ENCODE measurements at places on chromosomes 7 and 10. TPM values are rescaled to one million over a fixed set of nuclear protein-coding genes. Genes with fewer than 3 reads are reported as not detected.
A peak's percentile ranks its signal among the peaks of the same experiment; 100 is the strongest.

KLF14 gene
- 0.42 TPM for total RNA-seq

SLC26A5 gene
- 0.42 TPM for total RNA-seq

CPN1 gene
- total RNA-seq = not detected

CALML3 gene
- 296 TPM for total RNA-seq

- H3K4me3 ChIP-seq = no peak overlapping the region
- peaks cover 8% of the 10 kb centered on the region for H3K4me1 ChIP-seq
- no peaks in the 10 kb centered on the region for H3K36me3 ChIP-seq
- DNase-seq = peak; percentile 26
- H3K27me3 ChIP-seq = no peaks in the 10 kb centered on the region
Measured at GRCh38 chr7:140649556-140650205, 9.1 kb upstream of the DENND2A start.

GRCh38 chr10:10552948-10553347, 464.7 kb upstream of the CELF2 start:
- no peaks in the 10 kb centered on the region for H3K4me1 ChIP-seq
- DNase-seq = no peak
- no peaks in the 10 kb centered on the region for H3K36me3 ChIP-seq
- no peaks in the 10 kb centered on the region for H3K27me3 ChIP-seq

DNA sequence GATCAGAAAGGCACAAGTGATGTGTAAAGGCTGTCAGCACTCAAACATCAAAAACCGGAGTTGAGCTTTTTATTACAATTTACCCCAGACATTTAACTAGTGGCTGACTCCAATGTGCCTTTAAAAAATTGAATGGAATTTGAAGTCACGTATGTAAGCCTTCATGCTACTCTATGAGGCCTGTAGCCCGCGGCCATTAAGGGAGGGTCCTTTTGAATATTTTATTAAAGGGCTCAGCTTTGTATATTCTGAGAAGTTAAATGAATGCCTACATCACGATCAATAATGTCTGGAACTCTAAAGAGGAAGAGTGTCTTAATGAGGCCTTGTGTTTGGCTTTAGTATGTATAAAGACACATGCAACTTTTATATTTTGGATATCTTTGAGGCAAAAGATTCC, 916.6 kb upstream of the CELF2 start:
- no peak for DNase-seq
- H3K27ac ChIP-seq = no peak overlapping the region
- H3K4me3 ChIP-seq = no peak overlapping the region

DNA sequence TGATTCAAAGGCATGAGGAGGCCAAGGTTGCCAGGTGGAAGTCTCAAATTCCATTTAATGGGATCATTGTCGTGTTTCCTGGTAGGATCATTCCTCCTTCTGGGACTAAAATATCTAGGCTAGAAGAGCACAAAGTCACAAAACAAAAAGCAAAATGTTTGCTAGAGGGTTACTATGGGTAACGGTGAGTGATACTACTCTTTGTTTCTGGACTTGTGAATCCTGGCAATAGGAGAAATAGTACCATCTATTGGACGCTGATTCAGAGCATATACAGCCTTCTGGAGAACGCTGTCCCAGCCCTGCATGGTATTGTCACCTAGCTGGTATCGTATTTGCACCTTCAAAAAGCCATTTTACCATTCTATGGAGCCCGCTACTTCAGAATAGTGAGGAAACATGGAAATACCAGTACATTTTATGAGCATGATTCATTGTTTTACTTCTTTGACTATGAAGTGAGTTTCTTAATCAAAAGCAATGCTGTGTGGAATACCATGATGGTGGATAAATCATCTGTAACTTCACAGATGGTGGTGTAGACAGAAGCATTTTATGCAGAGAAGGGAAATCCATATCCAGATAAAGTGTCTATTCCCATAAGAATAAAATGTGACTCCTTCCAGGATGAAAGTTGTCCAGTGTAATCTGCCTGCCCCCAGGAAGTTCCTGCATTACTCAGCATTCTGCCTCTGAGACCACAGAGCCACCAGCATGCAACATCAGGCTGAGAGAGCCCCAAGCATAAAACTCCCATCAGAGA, 361.0 kb downstream of the ETV1 start:
- H3K27ac ChIP-seq = no peak overlapping the region
- DNase-seq = no peak
- no peak overlapping the region for H3K4me3 ChIP-seq
- no peaks in the 10 kb centered on the region for H3K36me3 ChIP-seq
- no peaks in the 10 kb centered on the region for H3K4me1 ChIP-seq
- H3K27me3 ChIP-seq = no peaks in the 10 kb centered on the region

- peak overlapping the region; percentile 38 for H3K27ac ChIP-seq
- H3K4me3 ChIP-seq = no peak overlapping the region
- no peaks in the 10 kb centered on the region for H3K36me3 ChIP-seq
- no peak for DNase-seq
- H3K4me1 ChIP-seq = peaks cover 44% of the 10 kb centered on the region
- H3K27me3 ChIP-seq = peaks cover 4% of the 10 kb centered on the region
Measured at GRCh38 chr7:90111-91063, 102.0 kb upstream of the FAM20C start.

- no peak overlapping the region for H3K27ac ChIP-seq
- H3K36me3 ChIP-seq = peaks cover 8% of the 10 kb centered on the region
- no peak overlapping the region for H3K4me3 ChIP-seq
- no peaks in the 10 kb centered on the region for H3K4me1 ChIP-seq
- DNase-seq = no peak
Measured at GRCh38 chr7:117751775-117752174, 121.5 kb downstream of the CTTNBP2 start.

DNA sequence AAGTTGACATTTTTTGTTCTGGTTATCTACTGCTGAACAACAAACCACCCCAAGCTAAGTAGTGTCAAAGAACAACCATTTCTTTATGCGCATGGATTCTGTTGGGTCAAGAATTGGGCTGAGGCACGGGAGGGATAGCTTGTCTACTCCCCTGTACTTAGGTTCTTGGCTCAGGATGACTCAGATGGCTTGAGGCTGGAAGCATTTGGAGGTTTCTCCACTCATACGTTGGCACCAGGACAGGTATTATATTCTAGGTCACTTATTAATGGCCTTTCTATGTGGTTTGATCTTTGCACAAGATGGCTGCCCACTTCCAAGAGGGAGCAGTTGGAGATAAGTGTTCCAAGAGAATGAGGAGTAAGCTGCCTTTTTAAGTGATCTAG, 11.8 kb upstream of the TFAM start:
- H3K27me3 ChIP-seq = no peaks in the 10 kb centered on the region
- H3K4me3 ChIP-seq = no peak overlapping the region
- DNase-seq = no peak
- H3K27ac ChIP-seq = no peak overlapping the region
- H3K4me1 ChIP-seq = no peaks in the 10 kb centered on the region

GRCh38 chr7:12210179-12211053, 678 bp upstream of the TMEM106B start:
- peaks cover 23% of the 10 kb centered on the region for H3K4me1 ChIP-seq
- peak overlapping the region; percentile 94 for H3K4me3 ChIP-seq
- peak overlapping the region; percentile 94 for H3K27ac ChIP-seq
- no peaks in the 10 kb centered on the region for H3K27me3 ChIP-seq
- no peaks in the 10 kb centered on the region for H3K36me3 ChIP-seq

DNA sequence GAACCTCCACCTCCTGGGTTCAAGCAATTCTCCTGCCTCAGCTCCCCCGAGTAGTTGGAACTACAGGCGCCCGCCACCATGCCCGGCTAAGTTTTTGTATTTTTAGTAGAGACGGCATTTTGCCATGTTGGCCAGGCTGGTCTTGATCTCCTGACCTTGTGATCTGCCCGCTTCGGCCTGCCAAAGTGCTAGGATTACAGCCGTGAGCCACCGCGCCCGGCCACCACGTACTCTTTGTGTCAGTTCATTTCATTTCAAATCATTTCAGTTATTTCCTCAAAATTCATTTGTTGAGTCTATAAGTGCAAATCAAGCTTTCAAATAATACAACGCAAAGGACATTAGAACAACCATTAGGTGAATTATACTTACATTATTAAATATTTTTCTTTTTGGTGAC, 943.8 kb downstream of the TYW1 start:
- no peak overlapping the region for H3K27ac ChIP-seq
- no peak overlapping the region for H3K4me3 ChIP-seq
- no peaks in the 10 kb centered on the region for H3K27me3 ChIP-seq
- peaks cover 11% of the 10 kb centered on the region for H3K4me1 ChIP-seq

GRCh38 chr7:103119791-103120291, 29.1 kb downstream of the NAPEPLD start:
- H3K4me3 ChIP-seq = no peak overlapping the region
- DNase-seq = no peak
- no peaks in the 10 kb centered on the region for H3K4me1 ChIP-seq
- H3K36me3 ChIP-seq = peaks cover 11% of the 10 kb centered on the region
- no peaks in the 10 kb centered on the region for H3K27me3 ChIP-seq

DNA sequence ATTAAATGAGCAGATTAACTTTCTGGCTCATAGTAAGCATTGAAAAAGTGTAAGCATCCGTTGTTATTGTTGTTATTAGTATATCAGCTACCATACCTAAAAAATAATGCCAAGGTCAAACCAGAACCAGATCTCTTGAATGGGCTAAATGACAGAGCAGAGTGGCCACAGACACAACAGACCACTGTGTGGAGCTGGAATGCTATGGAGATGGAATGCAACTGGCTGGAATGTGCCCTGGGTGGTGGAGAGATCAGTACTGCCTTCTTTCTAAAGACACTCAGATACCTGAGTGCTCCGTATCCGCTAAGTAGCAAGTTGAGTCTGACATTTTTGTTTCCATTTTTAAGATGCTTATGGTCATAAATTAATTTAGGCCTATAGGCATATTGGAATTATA, 20.5 kb upstream of the DNAJB12 start:
- peaks cover 20% of the 10 kb centered on the region for H3K36me3 ChIP-seq
- H3K27ac ChIP-seq = no peak overlapping the region
- H3K4me3 ChIP-seq = no peak overlapping the region
- no peaks in the 10 kb centered on the region for H3K4me1 ChIP-seq

GRCh38 chr7:11767148-11767547, 64.8 kb downstream of the THSD7A start:
- no peak for DNase-seq
- no peaks in the 10 kb centered on the region for H3K27me3 ChIP-seq
- H3K36me3 ChIP-seq = no peaks in the 10 kb centered on the region
- no peak overlapping the region for H3K4me3 ChIP-seq

DNA sequence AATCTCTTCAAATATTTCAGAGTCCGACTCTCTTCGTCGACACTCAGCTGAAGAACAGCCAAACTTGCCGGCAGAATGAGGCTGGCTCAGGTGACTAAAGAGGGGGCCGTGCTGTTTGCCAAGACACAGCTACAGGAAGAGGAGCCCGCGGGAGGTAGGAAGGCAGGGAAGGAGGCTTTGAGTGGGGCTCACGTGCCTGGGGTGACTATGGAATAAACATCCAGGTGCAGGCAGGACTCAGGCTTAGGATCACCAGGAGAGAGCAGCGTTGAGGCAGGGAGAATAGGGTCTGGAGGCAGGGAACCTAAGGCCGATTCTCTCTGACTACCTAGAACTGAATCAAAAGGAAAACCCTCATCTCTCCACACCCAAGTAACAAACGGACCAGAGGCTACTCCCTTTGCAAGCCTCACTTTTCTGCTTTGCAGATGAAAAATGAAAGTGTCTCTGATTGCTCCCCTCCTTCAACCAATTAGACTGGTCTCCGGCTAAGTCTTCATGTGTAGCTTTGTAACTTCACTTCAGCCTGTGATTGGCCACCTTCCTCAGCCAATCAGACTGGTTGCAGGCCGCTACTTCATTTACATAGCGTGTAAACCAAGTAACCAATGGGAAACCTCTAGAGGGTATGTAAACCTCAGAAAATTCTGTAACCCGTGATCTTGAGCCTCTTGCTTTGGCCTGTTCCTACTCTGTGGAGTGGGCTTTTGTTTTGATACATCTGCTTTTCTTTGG, 19.7 kb upstream of the BNIP3 start:
- no peak overlapping the region for H3K4me3 ChIP-seq
- no peaks in the 10 kb centered on the region for H3K27me3 ChIP-seq
- H3K36me3 ChIP-seq = no peaks in the 10 kb centered on the region
- H3K4me1 ChIP-seq = peaks cover 22% of the 10 kb centered on the region
- DNase-seq = no peak
- H3K27ac ChIP-seq = no peak overlapping the region

GRCh38 chr7:85183296-85183695, 3.6 kb downstream of the SEMA3D start:
- H3K4me1 ChIP-seq = peaks cover 24% of the 10 kb centered on the region
- H3K27me3 ChIP-seq = peaks cover 21% of the 10 kb centered on the region
- H3K27ac ChIP-seq = no peak overlapping the region
- H3K4me3 ChIP-seq = no peak overlapping the region

DNA sequence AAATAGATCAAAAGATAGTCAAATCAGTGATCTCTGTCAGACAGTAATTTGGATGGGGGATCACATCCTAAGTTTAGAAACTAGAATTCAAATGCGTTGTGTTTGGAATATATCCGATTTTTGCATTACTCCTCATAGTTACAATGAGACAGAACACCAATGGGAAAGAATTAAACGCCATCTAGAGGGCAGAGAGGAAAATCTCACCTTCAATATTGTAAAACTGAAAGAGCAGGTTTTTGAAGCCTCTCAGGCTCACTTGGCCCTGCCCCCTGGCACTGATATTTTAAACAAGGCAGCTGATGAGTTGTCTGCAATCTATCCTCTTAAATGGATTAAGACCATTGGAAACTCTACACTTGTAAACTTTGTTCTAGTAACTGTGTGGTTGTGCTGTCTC, 17.7 kb downstream of the FRG2B start:
- peaks cover 34% of the 10 kb centered on the region for H3K27me3 ChIP-seq
- no peaks in the 10 kb centered on the region for H3K36me3 ChIP-seq
- no peak overlapping the region for H3K27ac ChIP-seq
